T-helper 17 cell (primary cell): ENCODE measurements at places on chromosomes 4 and X.

DNA sequence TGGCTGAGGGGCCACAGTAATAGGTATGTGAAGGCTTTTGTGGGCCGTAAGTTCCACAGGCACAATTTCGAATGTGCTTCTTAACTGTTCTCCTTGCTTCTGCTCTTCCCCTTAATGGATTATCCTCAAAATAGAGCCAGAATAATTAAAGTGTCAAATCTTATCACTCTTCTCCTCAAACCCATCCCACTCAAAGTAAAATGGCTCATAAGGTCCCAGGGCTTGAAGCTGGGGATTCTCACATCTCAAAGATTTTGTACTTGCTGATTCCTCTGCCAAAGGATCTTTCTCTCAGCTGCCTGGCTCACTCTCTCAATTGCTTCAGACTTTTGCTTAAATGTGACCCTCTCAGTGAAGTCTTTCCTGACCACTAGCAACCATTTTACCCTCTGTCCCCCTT, 16.6 kb downstream of the ADAMTS3 start:
- no peak for DNase-seq

- no peak for DNase-seq
Observed at GRCh38 chr4:30920043-30920442, 199.9 kb downstream of the PCDH7 start.

GRCh38 chr4:159966746-159967145, 863.9 kb downstream of the RAPGEF2 start:
- no peak for DNase-seq

- no peak for DNase-seq
Observed at GRCh38 chr4:61246034-61246433, 45.9 kb downstream of the ADGRL3 start.

- DNase-seq: no peak
Observed at GRCh38 chrX:21831496-21831895, 7.9 kb upstream of the MBTPS2 start.

DNA sequence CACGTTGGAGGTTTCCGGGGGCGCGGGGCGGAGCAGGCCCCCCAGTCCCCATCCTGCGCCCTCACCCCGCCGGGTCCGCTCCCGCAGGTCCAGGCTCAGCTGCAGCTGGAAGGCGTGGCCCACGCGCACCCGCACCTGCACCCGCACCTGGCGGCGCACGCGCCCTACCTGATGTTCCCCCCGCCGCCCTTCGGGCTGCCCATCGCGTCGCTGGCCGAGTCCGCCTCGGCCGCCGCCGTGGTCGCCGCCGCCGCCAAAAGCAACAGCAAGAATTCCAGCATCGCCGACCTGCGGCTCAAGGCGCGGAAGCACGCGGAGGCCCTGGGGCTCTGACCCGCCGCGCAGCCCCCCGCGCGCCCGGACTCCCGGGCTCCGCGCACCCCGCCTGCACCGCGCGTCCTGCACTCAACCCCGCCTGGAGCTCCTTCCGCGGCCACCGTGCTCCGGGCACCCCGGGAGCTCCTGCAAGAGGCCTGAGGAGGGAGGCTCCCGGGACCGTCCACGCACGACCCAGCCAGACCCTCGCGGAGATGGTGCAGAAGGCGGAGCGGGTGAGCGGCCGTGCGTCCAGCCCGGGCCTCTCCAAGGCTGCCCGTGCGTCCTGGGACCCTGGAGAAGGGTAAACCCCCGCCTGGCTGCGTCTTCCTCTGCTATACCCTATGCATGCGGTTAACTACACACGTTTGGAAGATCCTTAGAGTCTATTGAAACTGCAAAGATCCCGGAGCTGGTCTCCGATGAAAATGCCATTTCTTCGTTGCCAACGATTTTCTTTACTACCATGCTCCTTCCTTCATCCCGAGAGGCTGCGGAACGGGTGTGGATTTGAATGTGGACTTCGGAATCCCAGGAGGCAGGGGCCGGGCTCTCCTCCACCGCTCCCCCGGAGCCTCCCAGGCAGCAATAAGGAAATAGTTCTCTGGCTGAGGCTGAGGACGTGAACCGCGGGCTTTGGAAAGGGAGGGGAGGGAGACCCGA, 14.0 kb downstream of the SHOX start:
- DNase-seq: no peak
